ENCODE measurements at places on chromosomes 2 and 18.

GRCh38 chr2:19675003-19675629, 226.7 kb downstream of the TTC32 start:
- DNase-seq: peak; percentile 47

GRCh38 chr2:128369108-128369555, 50.5 kb upstream of the HS6ST1 start:
- peak; percentile 31 for DNase-seq

DNA sequence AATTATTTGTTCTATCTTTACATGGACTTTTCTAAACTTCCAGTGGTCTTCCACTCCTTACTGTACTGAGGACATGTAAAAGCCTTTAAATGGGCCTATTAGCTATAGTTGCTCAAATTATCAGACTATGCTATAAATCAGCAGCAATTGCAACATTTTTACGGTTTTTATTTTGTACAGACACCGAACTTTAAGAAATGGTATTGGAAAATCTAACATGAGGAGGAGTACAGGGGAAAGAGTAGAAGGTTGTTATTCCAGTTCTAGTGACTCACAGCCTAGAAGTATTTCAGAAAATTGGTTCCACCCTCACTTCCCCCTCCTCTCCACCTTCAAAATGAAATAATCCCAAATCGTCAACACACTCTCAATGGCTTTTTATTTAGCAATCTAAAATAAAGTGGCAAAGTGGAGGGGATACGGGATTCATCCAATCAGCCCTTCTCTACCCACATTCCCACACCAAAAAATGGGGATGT, 1.1 kb downstream of the NCKAP1 start:
- peak; percentile 65 for DNase-seq

- no peak for DNase-seq
Measured at GRCh38 chr2:144681389-144681788, 161.5 kb upstream of the ZEB2 start.

GRCh38 chr2:223082706-223083105, 30.7 kb downstream of the KCNE4 start:
- DNase-seq: no peak

DNA sequence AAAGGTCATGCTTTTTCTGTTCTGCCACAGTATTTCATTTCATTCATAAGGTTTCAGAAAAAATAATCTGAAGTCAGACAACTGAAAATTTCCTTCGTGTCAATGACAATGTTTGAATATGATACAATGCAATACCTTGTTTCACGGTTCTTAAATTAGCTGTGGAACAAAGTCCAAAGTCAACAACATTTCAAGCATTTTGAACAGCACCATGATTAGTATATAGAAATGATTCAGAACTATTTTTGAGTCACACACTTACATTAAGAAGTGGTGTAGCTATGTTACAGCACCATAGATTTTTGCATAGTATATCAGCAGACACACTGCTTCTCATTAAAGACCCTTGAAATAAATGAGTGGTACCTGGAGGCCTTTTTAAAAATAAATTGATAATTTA, 178.3 kb upstream of the DSEL start:
- no peak for DNase-seq

DNA sequence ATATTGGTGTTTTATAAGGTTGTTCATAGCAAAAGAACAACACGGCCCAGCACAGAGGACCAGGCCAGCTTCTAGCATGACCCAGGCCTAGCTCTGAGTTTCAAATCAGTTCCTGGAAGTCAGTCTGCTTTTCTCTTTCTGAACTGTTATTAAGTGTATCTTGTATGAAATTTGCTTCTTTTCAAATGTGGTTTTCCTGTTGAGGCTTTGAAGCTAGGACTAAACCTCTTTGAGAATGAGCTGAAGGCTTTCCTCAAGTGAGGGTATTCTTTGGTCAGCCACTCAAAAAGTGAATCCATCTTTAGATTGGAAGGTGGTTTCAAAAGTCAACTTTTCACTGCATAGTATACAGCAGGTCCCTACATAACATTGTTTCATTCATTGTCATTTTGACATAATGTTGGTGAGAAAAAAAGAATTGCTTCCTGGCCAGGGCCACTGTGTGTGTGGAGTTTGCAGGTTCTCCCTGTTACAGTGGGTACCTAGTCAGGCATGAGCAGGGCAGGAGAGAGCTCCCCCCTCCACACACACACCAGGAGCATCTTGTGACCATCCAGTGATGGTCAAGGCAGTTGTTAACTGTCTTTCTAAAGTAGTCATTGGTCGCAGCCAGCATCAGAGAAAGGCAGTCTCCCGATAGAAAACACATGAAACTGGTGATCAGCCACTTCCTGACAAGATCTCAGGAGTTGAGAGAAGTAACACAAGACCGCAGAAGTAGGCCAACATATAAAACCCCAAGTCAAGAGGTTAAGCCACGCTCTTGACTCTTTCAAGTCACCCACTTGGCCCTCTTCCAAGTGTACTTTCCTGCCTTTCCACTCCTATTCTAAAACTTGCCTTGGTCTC, 6.7 kb upstream of the ACAA2 start:
- DNase-seq: no peak

GRCh38 chr2:187500585-187501359, 52.7 kb upstream of the CALCRL start:
- DNase-seq: peak; percentile 56

GRCh38 chr2:105313877-105314276, 15.7 kb downstream of the TGFBRAP1 start:
- no peak for DNase-seq

DNA sequence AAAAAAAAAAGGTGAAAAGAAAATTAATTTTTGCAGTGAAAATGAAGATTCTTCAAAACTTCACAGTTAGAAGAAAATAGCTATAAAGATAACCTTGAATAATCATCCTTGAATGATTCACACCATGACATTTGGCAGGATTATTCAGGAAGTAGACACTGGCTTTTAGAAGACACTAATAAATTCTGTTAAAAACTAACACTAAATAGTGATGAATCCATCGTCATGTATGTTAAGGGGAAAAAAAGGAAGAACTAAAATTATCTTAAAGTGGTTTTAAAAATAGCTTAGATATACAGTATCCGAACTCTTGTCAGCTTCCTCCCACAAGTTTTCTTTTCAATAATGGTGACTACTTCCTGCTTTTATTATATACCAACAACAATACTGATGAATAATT, 10.2 kb downstream of the USP37 start:
- no peak for DNase-seq

DNA sequence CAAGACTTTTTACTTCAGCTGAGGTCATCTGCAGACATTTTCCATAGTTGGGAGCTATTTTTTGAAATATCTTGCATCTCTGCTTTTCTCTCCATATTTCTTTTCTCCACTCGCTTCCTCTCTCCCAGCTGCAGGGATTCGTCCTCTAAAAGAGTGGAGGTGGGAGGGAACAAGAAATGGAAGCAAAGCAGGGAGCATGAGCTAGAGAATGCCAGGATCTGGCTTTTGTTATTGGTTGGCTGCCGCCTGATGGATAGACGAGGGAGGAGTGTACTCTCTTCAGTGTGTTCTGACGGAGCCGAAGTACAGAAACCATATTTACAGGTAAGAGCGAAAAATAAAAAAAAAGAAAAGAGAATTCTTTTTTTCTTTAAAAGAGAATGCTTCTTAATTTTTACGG, at the start of gene CSRNP3:
CSRNP3 (plus strand) TSS at position 282 of the 400 bp plus-strand sequence. CDS start 125,368 bp downstream, outside the sequence.
- DNase-seq: peak; percentile 90

DNA sequence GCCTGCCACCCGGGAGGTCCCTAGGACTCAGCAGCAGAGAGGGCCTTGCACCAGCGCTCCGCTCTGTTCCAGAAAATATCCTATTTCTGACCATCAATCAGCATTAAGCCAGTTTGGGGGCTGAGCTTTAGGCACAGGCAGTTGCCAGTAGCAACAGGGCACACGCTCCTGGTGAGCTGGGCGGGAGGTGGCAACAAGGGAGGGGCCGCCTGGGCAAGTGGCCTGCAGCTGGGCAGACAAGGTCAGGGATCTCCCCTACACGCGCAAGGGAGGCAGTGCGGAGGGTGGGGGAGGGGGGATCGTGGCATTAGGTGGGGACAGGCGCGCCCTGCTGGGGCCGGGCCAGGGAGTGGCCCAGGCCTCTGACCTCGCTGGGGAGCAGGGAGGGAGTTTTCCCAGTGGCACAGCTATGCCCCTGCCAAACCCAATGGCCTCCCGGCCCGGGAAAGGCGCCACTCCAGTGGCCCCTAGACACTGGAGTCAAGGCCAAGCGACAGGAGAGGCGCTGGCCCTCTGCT, 302.8 kb downstream of the NCKAP5 start:
- DNase-seq: peak; percentile 9

- no peak for DNase-seq
Measured at GRCh38 chr18:3619222-3619621, 169.2 kb downstream of the TGIF1 start.

Data from foreskin fibroblast (primary cell).